ENCODE measurements at places on chromosomes 4 and X.
A peak's percentile ranks its signal among the peaks of the same experiment; 100 is the strongest.

GRCh38 chr4:73533515-73534422 lies 52.2 kb downstream of the AFM start:
- DNase-seq = peak; percentile 7

DNA sequence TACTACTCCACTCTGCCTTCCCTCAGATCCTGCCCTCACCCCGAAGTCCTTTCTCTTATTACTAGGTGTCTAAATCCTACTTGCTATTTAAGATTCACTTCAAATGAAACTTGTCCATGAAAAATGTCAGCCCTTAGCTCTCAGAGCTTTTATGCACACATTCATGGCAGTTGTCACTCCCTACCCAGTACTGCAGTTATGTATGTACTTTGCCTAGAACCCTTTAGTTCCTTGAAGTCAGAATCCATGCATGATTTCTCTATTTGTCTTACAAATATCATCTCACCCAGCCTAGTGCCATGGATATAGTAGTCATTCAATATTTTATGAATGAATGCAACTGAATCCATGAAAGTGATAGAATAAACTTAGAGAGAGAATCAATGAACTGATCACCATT lies 3.3 kb upstream of the EPGN start:
- DNase-seq = no peak

- no peak for DNase-seq
Observed at GRCh38 chrX:99603091-99603814, 806.8 kb downstream of the PCDH19 start.

- DNase-seq = peak; percentile 52
Observed at GRCh38 chr4:52982255-52982945, 120.3 kb downstream of the RASL11B start.

DNA sequence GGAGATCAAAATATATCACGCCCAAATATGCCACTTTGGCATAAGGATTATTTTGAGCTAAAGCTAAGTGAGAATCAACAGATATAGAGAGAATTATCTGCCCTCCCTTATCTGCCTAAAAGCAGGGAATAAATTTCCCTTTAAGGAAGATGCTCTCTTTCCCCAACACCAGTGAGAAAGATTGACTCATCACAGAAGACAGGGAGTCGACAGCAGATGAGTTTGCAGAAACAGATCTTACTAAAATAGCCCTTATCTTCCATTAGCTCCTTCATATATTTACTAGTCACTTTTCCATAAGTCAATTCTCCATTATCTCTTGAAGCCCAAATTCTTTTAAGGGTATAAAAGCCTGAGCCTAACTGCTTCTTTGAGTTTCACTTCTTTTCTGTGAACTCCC lies 156.6 kb downstream of the CAMK2D start:
- no peak for DNase-seq

- no peak for DNase-seq
Observed at GRCh38 chrX:97898798-97899197, 1015.1 kb downstream of the RPA4 start.

DNA sequence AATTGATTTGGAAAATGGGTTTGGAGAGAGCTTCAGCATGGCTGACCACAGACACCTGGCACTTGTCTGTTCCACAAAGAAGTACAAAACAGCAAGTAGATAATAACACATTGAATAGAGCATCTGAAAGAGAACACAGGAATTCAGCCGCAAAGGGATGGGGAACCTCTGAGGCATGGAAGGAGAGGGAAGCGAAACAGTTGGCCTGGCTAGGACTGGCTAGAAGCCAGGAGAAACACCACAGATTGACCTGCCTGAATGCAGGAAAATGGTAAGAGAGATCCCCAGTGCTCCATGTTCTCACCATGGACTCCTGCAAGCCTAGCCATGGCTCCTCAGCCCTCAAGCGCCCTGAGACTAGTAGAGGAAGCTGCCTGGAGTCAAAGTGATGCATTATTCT lies 169.7 kb upstream of the SH3RF1 start:
- DNase-seq = no peak

DNA sequence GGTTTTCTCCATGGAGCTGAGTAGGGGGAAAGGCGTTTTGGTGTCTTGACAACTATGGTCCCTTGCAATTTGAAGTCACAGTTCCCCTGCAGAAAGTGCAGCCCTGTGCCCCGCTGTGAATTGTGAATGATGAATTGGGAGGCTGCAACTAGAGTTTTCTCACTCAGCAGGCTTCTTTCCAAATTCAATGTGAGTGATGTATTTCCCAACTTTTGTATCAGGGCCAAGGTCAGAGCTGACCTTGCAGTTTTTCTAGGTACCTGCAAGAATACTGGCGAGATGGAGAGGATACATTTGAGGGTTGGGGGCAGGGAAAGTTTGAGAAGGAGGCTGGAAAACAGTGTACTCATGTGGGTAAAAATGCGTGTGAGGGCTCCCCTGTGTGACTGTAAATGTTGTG lies 11.7 kb downstream of the PHEX start:
- DNase-seq = no peak
